ENCODE measurements at places on chromosomes 7 and 10.

GRCh38 chr7:123805287-123805686, 39.7 kb upstream of the HYAL4 start:
- no peak for DNase-seq

DNA sequence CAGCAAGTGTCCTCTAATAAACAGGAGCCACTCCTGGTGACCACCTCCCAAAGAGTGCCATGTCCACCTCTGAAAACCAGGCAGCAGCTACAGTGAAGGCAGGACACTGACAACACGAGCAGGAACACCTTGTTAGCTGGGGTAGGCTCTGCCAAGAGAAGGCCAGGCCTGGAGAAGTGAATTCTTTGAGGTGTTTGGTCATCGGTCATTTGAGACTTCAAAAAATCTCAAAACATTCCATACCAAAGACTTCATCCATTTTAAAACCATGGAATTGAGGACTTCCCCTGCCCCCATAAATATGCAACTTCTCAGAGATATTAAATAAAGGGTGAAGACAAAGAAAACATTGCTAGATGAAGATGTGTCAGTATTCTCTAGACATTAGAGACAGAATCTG, 28.4 kb upstream of the OPALIN start:
- no peak for DNase-seq

DNA sequence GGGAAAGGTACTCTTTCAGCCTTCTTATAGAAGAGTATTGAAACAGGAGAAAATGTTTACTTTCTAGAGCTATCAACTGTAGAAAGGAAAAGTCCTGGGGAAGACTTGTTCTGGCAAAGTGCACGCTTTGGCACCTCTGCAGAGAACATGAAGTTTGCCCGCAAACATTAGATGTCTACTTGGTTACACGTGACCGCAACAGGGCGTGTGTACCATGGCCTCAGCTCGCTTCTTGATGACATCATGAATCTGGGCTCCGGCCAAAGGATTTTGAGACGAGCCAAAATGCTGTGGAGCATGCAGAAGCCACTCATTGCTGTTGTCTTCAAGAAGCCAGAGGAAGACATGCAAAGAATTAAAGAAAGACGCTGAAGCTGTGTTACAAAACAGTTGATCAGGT, 8.6 kb upstream of the TAS2R60 start:
- no peak for DNase-seq

- DNase-seq = no peak
Observed at GRCh38 chr7:153301936-153302335, 542.4 kb downstream of the ACTR3B start.

GRCh38 chr7:128831994-128832879, 2.0 kb downstream of the FLNC start:
- DNase-seq = peak; percentile 88

- no peak for DNase-seq
Observed at GRCh38 chr7:11266101-11266500, 292.4 kb downstream of the PHF14 start.

DNA sequence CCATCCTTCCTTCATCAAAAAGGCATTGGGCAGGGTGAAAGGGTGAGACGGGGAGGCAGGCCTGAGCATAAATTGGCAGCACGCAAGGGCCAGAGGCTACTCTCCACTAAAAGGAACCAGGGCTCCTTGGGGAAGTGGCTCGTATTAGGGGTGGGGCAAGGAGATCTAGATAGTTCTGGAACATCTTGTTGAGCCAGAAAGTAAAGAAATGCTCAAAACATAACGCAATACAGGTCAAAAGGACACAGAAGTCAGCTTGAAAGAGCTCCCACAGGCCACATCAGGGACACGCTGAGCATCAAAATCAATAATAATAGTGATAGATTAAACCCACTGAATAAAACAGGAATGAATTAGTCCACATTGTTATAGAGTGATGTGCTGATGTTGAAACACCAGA, 203.1 kb downstream of the ELMO1 start:
- DNase-seq = no peak

DNA sequence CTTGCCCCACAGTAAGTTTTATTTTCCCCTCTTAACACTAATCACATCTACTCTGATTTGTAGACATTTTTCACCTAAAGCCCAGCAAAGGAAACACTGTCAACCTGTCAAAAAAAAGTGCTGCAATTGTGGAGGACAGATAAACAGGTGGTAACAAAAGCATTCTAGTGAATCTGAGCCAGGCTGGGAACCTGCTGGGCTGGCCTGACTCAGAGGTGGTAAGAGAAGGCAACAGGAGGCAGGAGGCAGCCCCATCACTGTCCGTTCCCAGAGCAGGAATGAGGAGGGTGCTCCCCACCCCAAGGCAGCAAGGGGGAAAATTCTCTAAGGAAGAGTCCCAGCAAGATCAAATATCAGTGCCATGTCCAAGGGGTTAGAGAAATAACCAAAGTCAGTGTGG, 19.5 kb upstream of the HERPUD2 start:
- no peak for DNase-seq

DNA sequence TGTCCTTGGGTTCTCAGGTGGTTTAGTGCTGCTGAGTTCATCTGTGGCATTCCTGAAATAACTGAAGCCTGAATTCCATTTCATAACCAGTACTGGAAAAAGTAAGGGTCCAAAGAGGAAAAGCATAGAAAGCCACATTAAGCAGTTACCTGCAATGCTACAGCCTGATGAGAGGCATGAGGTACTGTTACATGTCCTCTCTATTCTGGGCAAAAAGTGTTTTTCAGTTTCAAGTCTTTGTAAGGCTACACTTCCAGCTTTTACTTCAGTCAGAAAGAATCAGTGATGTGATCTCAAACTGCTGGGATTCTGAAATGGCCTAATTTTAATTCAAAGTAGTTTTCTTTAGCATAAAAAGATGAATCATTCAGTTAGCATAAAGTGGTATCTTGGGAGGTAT, 369.5 kb downstream of the PHF14 start:
- DNase-seq = no peak

DNA sequence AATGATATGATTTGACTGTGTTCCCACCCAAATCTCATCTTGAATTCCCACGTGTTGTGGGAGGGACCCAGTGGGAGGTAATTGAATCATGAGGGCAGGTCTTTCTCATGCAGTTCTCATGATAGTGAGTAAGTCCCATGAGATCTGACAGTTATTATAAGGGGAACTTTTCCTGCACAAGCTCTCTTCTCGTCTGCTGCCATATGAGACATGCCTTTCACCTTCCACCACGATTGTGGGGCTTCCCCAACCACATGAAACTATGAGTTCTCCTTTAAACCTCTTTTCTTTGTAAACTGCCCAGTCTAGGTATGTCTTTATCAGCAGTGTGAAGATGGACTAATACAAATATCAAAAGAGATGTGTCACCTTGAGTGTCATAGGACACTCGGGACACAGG, 502.7 kb upstream of the PODXL start:
- DNase-seq = no peak

GRCh38 chr7:134954197-134955082, 31.9 kb upstream of the AGBL3 start:
- no peak for DNase-seq

DNA sequence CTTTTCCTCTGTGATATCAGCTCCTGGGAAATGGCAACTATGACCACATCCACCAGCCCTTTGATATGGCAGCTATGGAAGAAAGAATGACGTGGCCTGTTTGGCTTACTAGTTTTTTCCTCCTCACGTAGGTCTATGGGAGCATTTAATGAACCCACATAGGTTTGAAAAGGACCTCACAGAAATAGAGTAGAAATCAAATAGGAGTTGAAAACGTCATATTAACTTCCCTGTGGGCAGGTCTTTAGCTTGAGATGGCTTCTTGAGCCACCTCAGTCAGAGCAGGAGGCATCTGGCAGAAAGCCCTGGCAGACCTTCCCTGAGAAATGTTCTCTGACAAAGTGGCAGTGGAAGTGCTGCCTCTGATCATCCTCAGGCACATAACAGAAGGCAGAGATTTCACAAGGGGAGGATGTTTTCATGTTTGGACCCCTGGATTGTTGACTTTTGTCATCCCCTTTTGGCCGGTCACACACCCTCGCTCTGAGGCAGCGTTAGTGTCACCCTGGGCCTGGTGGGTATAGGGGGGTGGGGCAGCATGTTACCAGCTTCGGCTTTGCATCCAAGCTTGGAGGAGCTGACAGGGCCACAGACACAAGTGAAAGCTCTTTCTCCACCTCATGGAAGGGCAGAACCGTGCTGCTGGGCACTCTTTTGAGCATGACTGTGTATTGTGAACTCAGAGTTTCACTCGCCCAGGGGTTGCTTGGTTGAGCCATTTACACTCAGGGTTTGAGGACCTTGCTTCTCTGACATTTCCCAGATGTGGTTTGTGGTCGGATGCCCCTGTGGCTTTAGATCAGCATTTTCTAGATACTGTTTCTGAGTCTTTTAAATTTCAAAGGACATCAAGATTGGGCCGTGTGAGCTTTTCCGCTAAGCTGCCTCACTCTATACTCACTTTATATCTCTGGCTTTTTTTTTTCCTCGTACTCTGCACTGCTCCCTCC, 184.2 kb downstream of the STK31 start:
- no peak for DNase-seq

- DNase-seq = no peak
Observed at GRCh38 chr7:29217113-29217512, 22.5 kb downstream of the CHN2 start.

All from chondrocyte (in vitro differentiated cells).